Stimulated activated CD4-positive, alpha-beta T cell treated with anti-CD3 and anti-CD28 coated beads, Interleukin-1b, Interleukin-23, amount 100 ng/mL, for 1 hour (primary cell): ENCODE measurements at places on chromosomes 3 and 15.

DNA sequence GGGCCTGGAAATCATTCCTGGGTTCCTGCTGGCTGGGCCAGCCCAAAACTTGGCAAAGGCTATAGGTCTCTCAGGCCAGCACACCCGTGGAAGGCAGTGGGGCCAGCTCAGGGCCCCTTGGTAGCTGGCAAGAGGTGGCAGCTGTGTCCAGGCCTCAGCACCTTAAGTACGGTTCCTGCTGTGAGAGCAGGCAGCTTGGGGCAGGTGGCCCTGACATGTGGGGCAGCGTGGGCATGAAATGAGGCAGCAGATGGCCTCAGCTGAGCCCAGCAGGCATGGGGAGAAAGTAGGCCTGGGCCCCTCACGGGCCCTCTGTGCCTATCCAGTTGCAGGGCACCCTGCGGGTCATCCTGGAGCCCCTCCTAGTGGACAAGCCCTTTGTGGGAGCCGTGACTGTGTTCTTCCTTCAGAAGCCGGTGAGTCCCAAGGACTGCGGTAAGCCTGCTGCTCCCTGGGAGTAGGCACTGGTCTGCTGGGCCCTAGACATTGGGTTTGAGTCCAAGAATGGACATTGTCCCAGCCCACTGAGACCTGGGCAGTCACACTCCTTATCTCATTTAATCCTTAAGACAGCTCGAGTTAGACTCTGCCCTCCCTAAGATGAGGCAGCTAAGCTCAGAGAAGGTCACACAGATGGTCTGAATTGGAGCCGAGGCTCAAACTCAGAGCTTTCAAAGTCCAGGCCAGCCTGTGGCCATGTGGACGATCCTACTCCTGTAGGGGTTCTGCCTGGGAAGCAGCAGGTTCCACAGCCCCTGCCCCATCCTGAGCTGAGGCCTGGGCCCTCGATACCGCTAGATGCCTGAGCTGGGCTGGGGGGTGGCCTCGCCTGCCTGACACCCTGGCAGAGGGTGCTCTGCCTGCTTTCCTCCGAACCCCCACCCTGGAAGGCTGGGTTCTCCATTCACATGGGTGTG is 25.5 kb downstream of the ESYT3 start:
- no peak for DNase-seq

DNA sequence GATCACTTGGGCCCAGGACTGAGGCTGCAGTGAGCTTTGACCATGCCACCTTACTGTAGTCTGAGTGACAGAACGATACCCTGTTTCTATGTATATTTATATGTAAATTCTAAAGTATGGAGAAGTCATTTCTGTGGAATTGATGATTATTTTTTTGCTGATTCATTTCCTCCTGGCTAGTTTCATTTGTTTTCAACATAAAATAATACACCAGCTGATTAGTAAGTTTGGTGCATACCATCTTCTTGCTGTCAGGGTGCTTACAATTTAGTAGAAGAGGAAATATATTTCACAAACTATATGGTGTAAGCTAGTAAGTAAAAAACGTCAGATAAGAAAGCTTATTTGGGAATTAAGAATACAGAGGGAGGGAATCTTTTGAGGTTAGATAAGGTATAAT is 36.0 kb downstream of the SLC25A26 start:
- DNase-seq: no peak

DNA sequence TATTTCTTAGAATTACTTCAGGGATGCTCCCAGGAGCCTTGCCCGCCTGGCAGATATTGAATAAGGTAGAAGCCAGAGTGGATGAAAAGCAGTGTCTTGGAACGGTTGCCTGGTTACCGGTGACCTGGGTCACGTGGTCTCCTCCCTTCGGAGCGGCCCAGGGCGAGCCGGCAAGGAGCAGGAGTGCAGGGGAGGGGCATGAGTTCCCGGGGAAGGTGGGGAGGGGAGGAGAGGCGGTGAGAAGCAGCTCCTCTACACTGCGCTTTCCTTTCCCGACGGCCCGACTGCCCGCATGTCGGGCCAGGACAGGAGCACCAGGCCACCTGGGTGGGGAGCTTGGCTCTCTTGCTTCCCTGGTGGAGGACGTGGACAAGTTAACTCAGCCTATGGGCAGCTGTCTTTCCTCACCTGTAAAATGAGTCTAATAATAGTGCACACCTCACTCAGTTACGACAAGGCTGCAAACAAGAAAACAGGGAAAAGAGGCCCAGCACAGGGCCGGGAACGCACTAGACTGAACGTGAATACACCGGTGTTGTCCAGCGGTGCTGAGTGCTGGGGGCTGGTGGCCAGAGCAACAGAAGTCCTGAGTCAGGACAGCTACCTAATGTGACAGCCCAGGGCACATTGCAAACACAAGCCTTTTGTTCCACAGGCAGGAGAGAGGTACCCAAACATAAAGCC is 198.3 kb downstream of the ADAMTS9 start:
- DNase-seq: no peak

DNA sequence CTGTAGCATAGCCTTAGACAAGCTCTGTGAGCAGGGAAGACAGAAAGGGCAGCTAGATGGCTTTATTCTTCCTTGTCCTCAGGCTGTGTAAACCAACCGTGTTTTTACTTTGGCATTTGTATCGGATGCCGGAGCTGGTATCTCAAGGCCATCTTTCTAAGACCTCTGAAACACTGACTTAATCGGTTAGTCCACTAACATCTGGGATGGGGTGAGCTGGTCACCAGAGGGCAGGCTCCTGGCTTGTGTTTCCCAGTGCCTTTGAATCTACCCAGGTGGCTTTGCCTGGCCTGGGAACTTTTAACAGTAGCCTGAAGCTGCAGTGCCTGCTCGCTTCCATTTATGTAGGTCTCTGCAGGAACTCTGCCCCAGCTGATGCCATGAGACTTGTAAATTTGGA is 252.7 kb downstream of the NR1D2 start:
- DNase-seq: no peak

- DNase-seq: no peak
Measured at GRCh38 chr15:48059791-48060190, 61.0 kb upstream of the SLC24A5 start.

DNA sequence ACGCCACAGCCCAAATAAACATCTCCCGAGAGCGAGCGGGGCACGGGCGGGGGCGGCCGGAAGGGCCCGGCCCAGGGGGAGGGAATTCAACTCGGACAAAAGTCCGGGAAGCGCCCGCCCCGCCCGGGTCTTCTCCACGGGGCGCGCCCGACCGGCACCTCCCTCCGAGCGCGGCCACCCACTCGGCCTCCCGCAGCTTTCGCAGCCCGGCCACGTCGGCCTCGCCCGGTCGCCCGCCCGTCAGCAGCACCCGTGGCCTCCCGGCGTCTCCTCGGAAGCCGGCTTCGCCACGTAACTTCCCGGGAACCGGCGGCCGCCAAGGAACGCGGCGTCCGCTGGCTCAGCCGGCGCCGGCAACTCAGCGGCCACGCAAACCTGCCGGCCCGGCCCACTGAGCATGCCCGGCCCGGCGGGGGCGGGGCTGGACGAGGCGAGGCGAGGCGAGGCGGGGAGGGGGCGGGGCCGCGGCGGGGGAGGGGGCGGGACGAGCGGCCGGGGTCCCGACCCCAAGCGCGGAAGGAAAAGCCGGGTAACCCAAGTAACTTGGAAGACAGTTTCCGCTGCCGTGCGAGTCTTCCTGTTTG is at the start of gene TJP1:
Gene TJP1 (minus strand): TSS at position 369 of the 584 bp plus-strand sequence. CDS start 440 bp downstream, outside the sequence.
- no peak for DNase-seq

DNA sequence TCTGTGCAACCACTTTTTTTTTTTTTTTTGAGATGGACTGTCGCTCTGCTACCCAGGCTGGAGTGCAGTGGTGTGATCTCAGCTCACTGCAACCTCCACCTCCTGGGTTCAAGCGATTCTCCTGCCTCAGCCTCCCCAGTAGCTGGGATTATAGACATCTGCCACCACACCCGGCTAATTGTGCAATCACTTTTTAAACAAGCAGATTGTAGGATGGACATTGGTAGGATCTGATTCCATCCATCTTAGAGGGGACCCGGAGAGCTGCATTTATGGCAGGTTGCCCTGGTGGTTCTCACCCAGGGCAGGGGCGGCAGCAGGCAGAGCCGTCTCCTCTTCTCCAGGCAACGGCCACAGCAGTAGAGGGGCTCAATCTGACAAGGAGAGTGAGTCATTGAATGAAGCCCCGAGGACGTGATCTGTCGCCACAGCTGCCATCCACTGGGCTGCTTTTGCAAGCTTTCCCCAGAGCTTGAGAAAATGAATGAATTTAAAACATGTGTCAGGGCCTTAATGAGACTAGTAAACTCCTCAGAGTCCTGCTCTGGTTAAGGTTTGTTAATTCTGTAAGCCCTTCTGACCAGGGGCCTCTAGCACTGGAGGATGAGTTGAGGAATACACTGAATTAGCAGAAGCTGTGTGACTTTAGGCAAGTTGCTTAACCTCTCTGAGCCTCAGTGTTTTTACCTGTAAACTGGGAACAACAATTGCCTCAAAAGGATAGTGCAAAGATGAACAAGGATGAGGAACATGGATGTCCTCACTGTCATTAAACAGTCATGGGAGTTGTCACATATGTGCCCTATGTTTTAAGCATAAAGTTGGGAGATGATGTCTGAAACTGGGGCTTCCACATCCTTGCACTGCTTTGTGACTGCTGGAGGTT is 129.1 kb downstream of the ASB7 start:
- no peak for DNase-seq

- no peak for DNase-seq
Measured at GRCh38 chr3:69695933-69696332, 43.3 kb upstream of the MITF start.

DNA sequence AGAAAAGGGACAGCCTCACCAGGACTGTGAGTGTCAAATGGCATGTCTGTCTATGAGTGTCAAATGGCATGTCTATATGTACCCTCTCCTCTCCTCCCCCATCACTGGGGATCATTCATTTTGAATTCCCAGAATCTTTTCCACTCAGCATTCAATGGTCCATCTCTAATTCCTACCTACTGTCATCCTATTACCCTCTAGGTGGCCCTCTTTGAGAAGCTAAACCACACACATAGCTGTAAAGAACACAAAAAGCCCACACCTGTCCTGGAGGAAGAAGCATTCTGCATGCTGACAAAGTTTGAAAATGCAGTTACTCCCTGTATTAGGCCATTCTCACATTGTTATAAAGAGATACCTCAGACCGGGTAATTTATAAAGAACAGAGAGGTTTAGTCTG is 46.2 kb upstream of the PYDC2 start:
- no peak for DNase-seq
